Kidney (tissue), 22 donors: ENCODE measurements at places on chromosomes 11 and 22. TPM values are rescaled to one million over a fixed set of nuclear protein-coding genes. Genes with fewer than 3 reads are reported as not detected.

The OR6A2 gene
- total RNA-seq = 0.25 TPM

The ZP1 gene
- total RNA-seq = not detected

The C11orf52 gene
- total RNA-seq = 27.8 TPM

The SCUBE2 gene
- 3.5 TPM for total RNA-seq

The VPS51 gene
- 110 TPM for total RNA-seq

The ANGPTL5 gene
- total RNA-seq = not detected

The ARHGAP8 gene
- total RNA-seq = 35.7 TPM
